H9 (cell line): ENCODE measurements at places on chromosomes 4 and X.

DNA sequence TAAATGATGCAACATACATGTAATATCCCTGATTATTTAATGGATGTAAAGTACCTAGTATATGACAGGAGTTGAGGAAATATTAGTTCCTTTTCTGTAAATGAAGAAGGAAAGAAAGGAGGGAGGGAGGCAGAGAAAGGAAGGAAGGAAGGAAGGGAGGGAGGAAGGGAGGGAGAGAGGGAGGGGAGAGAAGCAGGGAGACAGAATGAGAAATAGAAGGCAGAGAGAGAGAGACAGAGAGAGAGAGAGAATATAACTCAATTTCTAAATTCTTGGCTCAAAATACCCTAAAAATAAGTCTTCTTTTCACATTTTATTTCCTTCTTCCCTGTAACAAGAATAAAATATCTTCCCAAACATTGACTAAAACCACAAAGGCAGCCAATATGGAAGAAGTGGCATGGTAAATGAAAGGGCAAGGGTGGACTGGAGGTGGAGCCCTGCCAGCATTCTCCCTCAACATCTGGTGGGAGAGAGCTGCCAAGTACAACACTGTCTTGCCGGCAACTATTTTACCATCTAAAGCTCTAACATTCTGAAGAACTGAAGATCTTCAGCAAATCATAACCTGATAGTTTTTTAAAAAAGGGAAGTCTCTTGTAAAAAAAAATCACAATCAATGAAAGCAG is 245.1 kb downstream of the PPP3CA start:
- no peak overlapping the region for H3K27ac ChIP-seq
- no peak overlapping the region for H3K4me3 ChIP-seq
- peaks cover 3% of the 10 kb centered on the region; the same call in 1 of the 2 replicates for H3K4me1 ChIP-seq
- H3K36me3 ChIP-seq = no peaks in the 10 kb centered on the region
- no peaks in the 10 kb centered on the region for H3K27me3 ChIP-seq

DNA sequence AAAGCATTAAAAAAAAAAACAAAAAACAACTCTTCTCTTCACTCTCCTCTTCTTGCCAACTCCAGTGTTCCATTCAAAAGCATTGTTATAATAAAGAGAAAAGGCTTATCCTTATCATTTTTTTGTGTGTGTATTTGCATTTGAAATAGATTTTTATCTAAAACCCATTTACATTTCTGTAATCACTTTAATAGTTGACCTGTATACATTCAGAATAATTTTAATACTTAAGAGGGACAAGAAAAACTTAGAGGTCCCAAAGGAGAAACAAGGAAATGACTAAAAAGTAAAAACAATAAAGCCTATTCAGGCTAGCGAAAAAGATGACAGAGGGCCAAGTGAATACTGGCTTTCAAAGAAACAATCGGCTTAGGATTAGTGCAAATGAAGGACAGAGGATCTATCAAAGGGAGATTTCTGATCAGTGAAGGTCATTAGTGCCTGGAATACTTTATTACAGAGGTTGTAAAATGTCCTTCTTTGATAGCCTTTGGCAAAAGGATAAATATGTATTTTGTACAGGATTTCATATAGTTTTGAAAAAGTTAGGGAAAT is 808.3 kb downstream of the RPA4 start:
- no peaks in the 10 kb centered on the region for H3K4me1 ChIP-seq
- H3K4me3 ChIP-seq = no peak overlapping the region
- DNase-seq = no peak
- H3K27ac ChIP-seq = no peak overlapping the region

GRCh38 chr4:17324386-17324830 is 187.5 kb downstream of the QDPR start:
- no peak overlapping the region for H3K4me3 ChIP-seq
- no peaks in the 10 kb centered on the region for H3K27me3 ChIP-seq
- DNase-seq = peak; percentile 40
- H3K4me1 ChIP-seq = no peaks in the 10 kb centered on the region; the same call in 1 of the 2 replicates
- H3K36me3 ChIP-seq = no peaks in the 10 kb centered on the region
- H3K27ac ChIP-seq = no peak overlapping the region

GRCh38 chr4:2757426-2757825 is 1.3 kb upstream of the TNIP2 start:
- H3K4me1 ChIP-seq = no peaks in the 10 kb centered on the region
- no peak overlapping the region for H3K27ac ChIP-seq
- peak overlapping the region; percentile 3; the same call in 1 of the 2 replicates for H3K4me3 ChIP-seq
- no peak for DNase-seq
- peaks cover 4% of the 10 kb centered on the region; the same call in 1 of the 2 replicates for H3K36me3 ChIP-seq

- H3K36me3 ChIP-seq = peaks cover 5% of the 10 kb centered on the region; the same call in 1 of the 2 replicates
- no peaks in the 10 kb centered on the region for H3K27me3 ChIP-seq
- H3K27ac ChIP-seq = no peak overlapping the region
Measured at GRCh38 chrX:150968862-150969720, 14.0 kb upstream of the HMGB3 start.

- no peaks in the 10 kb centered on the region for H3K4me1 ChIP-seq
- no peaks in the 10 kb centered on the region for H3K27me3 ChIP-seq
- peaks cover 6% of the 10 kb centered on the region; the same call in 1 of the 2 replicates for H3K36me3 ChIP-seq
- H3K27ac ChIP-seq = no peak overlapping the region
- DNase-seq = no peak
Measured at GRCh38 chrX:70042399-70043371, 7.1 kb downstream of the AWAT2 start.

DNA sequence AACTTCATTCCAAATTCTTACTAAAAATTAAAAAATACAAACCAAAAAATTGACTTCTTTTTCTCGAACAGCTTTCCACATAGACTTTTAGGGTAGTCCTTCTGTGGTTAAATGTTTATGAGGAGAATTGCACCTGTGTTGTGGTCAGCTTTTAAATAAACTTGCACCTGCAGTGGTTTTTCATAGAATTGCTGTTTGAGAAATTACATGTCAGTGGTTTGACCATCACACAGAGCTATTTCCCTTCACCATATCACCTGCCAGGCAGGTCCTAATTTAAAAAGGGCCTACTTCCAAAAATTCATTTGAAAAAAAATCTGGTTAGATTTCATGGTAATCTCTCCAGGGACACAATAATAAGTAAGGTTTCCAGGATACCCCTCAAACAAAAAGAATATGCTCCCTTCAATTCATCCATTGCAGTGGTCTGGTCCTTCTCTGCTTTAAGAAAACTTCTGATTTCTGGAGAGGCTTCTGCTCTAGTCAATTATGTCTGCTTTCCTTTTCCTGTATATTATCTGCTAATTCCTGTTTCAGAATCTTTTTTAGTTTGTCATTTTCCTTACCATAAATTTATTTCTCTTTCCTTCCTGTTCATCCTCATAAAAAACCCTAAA is 9.8 kb upstream of the UTP3 start:
- no peaks in the 10 kb centered on the region for H3K27me3 ChIP-seq
- H3K4me3 ChIP-seq = no peak overlapping the region
- no peaks in the 10 kb centered on the region for H3K36me3 ChIP-seq

DNA sequence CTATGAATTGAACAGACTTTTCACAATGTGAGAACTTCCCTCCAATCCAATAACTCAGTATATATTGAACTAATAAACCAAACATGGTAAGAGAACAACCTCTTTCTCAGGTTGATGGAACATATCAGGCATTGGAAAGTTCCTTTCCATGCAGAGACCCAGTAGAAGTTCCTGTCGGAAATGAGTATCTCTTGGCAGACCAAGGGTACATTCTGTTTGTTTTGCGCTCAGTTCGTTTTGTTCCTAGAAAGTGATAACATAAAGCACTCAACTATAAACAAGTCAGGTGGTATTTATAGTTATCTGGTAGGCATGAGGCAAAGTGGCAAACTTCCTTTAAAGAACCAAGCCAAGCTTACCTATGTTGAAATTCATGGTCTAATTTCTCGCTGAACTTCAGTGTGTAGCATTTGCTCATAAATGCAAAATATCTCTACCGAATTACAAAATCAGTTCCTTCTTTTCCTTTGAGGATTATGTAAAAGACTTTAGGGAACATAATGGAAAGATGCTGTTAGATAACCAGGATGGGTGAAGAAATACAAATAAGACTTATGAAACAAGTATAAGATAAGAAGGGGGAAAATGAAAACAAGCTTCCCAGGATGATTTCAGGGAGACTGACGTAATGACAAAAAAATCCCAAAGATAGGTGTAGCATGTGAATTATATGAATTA is 120.3 kb downstream of the ARHGAP24 start:
- no peak overlapping the region for H3K4me3 ChIP-seq
- H3K4me1 ChIP-seq = no peaks in the 10 kb centered on the region
- no peak for DNase-seq
- H3K27ac ChIP-seq = no peak overlapping the region

DNA sequence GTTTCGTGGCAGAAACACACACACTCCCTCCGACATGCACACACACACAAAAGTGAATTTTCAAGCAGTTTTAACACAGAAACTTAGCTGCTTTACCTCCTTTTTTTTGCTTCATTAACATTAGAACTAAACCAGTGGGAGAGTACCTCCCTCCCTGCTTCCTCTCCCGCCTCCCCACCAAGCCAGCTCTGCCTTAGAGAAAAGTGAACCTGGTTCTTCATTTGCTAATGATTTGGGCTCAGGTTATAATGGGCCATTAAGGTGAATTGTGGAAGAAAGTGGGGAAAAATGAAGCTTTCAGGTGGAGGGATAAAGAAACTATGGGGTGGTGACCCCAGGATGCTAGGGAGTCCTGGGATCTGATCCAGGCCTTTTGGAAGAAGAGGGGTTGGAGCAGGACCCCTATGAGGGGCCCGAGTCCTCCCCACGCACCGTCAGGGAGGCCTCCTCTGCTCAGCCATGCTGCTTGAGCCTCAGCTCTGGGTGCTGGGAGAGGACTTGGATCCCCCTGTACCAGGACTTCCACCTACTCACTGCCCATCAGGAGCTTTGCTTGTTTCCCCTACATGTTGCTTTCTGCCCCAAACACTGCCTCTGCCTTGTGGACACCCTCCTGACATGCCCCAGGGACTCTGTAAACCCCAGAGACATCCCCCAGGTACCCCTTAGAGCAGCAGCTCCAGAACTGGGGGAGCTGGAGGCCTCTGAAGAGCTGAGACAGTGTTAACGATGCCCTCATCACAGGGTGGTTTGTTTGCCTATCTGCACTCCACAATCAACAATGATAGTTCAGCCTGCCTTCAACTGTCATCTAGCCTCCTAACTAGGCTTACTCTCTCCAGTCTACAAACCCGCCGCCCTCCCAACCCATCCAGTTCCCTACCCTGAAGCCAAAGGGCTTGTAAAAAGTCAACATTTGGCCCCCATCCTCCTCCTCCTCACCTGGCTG is 6.5 kb upstream of the JADE1 start:
- H3K36me3 ChIP-seq = no peaks in the 10 kb centered on the region
- H3K4me1 ChIP-seq = peaks cover 18% of the 10 kb centered on the region; the same call in 1 of the 2 replicates
- peak overlapping the region; percentile 8 for H3K27ac ChIP-seq
- H3K27me3 ChIP-seq = no peaks in the 10 kb centered on the region

- no peak overlapping the region for H3K4me3 ChIP-seq
- no peak overlapping the region for H3K27ac ChIP-seq
- H3K27me3 ChIP-seq = no peaks in the 10 kb centered on the region
- H3K36me3 ChIP-seq = peaks cover 2% of the 10 kb centered on the region; the same call in 1 of the 3 replicates
- no peaks in the 10 kb centered on the region for H3K4me1 ChIP-seq
Measured at GRCh38 chr4:163681208-163681821, 186.8 kb downstream of the TMA16 start.

- DNase-seq = no peak
- H3K36me3 ChIP-seq = peaks cover 3% of the 10 kb centered on the region; the same call in 1 of the 2 replicates
- H3K27me3 ChIP-seq = no peaks in the 10 kb centered on the region
- H3K27ac ChIP-seq = no peak overlapping the region
- no peak overlapping the region for H3K4me3 ChIP-seq
Measured at GRCh38 chrX:101708163-101708562, 48.5 kb upstream of the ARMCX2 start.

- H3K4me1 ChIP-seq = no peaks in the 10 kb centered on the region
- DNase-seq = no peak
- H3K36me3 ChIP-seq = no peaks in the 10 kb centered on the region
Measured at GRCh38 chr4:173403051-173403450, 4.1 kb upstream of the SCRG1 start.

DNA sequence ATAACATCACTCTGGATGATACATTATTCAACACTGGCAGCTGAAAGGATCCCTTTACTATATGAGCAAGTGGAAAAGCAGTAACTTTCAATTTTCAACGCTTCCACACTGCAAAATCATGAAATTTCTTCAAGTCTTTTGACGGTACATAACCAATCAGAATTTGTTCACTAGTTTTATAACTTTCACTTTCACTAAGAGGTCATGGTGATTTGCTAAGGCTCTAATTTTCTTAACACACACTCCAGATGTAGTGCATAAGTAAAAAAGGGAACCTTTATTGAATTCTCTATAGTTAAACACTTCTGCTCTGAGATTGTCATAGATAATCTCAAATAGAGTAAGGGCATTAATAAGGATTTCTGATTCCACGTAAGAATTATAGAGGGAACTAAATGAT is 4.1 kb downstream of the ARMCX2 start:
- DNase-seq = no peak
- H3K4me3 ChIP-seq = no peak overlapping the region
- H3K4me1 ChIP-seq = no peaks in the 10 kb centered on the region
- peaks cover 5% of the 10 kb centered on the region; the same call in 1 of the 2 replicates for H3K36me3 ChIP-seq

DNA sequence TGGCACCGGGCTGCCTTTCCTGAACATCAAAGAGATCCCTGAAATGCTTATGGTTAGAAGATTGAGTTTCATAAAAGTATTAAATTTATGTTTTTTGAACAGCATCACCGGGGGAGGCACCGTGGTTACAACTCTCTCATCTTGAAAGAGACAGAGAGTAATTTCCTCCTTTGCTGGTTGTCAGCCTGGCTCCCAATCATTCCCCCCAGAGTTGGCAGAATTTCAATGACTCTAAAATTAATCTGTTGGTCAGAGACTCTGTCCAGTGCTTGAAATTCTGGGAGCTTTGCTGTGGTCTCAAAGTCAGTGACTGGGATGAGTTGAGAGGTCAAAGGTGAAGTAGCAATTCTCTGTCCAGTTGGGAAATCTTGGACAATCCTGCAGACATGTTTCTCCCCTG is 135.9 kb downstream of the RAB28 start:
- H3K4me3 ChIP-seq = no peak overlapping the region
- H3K4me1 ChIP-seq = no peaks in the 10 kb centered on the region
- DNase-seq = no peak
- H3K27ac ChIP-seq = no peak overlapping the region
- peaks cover 21% of the 10 kb centered on the region for H3K36me3 ChIP-seq

DNA sequence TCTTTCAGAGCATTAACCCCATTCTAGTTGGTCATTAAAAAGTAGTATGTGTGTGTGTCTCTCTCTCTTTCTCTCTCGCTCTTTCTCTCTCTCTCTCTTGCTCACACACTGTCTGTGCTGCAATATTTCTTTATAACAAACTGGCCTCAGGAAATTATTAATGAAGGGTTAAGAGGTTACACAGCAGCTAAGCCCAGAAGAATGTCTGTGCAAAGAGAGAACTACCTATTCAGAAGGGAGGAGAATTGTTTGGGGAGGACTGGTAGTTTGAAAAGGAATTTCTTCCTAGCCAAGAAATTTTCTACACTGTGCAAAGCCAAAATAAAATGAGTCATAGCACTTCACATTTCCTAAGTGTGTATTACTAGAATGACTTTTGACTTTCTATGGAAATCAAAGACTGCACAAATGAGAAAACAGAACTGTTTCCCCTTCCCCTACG is 22.2 kb downstream of the PDGFC start:
- H3K27ac ChIP-seq = no peak overlapping the region

- no peak overlapping the region for H3K4me3 ChIP-seq
- H3K27ac ChIP-seq = no peak overlapping the region
- no peaks in the 10 kb centered on the region for H3K36me3 ChIP-seq
- DNase-seq = no peak
- H3K27me3 ChIP-seq = peaks cover 2% of the 10 kb centered on the region; the same call in 1 of the 2 replicates
Measured at GRCh38 chr4:176789955-176790354, 2.8 kb downstream of the VEGFC start.

- H3K4me3 ChIP-seq = no peak overlapping the region
- no peaks in the 10 kb centered on the region for H3K27me3 ChIP-seq
- no peak overlapping the region for H3K27ac ChIP-seq
- no peak for DNase-seq
- peaks cover 28% of the 10 kb centered on the region for H3K36me3 ChIP-seq
Measured at GRCh38 chr4:87240341-87240740, 19.9 kb upstream of the KLHL8 start.
